Stimulated activated CD8-positive, alpha-beta memory T cell treated with anti-CD3 and anti-CD28 coated beads, Interleukin-15, amount 100 ng/mL, for 48 hours (primary cell): ENCODE measurements at places on chromosomes 1 and 21.

DNA sequence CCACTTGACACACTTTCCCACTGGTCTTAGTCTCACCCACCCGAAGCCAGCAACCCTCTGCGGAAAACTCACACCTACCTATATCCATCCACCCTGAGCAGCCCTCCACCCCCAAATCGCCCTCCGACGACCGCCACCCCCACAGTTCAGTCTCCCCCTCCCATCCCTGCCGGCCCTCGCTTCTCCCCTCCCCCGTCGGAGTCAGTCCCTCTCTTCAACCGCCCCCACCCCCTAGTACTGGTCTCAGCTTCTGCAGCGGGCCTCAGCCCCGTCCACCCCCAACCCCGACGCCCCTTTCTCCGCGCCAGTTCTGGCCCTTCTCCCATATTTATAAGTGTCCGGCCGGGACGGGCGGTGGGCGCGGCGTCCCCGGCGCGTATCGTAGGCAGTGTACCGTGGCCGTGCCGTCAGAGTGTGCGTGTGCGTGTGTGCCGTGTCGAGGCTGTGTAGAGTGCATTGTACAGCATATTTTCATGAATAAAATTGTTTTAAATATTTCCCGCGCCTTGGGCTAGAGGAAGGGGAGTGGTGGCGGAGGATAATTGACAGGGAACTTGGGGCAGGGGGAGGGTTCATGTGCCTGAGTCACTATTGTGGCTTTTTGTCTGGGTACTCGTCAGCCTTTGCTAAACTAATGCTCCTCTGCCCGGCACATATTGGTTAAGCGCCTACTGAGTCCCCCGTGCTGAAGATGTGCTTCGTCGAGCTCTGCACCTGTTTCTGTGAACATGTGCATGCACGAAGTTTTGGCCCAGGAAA lies 22.0 kb downstream of the FOXO6 start:
- no peak for DNase-seq

DNA sequence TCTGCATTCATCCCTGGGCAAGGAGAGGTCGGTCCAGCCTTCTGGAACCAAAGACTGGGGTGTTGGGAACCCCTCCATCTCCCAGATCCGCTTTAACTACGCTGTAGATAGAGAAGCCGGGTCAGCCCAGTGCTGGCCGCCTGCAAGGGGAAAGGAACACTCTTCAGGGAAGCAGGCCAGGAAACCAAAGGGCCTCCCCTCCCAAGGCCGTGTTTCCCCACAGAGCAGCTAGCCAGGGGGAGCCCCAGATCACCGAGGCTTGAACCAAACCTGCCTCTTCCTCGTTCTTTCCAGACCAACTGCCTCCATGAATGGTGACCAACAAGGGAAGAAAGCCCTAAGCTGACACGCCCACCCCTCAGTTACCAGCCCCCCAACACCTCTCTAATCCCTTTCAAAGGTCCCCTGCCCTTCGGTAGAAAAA lies 1.2 kb upstream of the CHD5 start:
- no peak for DNase-seq

DNA sequence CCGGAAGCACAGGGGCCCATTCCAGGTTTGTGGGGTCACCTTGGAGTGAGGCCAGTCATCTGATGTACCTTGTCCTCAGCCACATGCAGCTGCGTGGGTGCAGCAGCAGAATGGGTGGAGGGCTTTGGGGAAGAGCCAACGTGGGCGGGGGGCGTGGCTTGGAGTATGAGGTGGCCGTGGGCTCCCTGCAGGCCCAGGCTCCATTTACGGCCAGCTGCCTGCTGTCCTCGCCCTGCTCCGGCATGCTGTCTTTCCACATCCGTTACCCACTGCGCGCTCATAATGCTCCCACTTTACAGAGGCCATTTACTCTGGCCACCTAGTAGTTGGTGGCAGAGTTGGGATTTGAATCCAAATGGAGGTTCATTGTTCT lies 27.8 kb upstream of the TINAGL1 start:
- no peak for DNase-seq

- peak; percentile 79 for DNase-seq
Measured at GRCh38 chr1:114670083-114671010, 498 bp upstream of the DENND2C start.

DNA sequence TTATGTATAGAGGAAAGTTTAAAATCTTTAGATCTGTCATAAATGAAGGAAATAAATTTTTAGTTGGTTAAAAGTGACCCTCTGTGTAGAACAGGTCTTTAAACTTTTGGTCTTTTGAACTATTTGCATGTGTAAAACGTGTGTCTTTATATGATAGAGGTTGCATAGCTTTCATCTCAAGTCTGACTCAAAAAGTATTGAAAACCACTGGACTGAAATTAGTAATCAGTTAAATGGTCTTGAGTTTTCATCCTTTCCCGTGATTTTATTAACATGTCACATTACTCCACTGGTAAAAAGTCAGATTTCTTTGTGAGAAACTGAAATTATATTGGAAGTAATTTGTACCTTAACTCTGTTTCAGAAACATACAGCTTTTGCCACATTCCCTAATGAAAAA lies 1.8 kb downstream of the RNPC3 start:
- no peak for DNase-seq

- DNase-seq, result no peak
Measured at GRCh38 chr1:201000391-201000790, 23.1 kb downstream of the KIF21B start.

DNA sequence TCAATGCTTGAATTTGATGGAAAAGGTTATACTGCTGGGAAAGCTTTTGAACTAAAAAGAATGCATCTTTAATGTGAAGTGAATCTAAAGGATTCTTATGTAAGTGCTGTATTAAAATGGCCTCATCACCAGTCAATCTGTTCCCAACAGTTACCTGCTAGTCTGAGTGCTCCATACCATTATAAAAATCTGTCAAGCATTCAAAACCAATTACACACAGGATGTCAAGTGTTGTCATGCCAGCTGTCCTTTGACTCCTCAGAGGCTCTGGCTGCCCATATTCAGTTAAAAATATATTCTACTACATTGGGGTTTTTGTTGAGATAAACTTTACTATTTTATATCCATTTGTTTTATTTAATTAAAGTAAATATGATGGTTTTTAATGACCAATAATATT lies 1587.7 kb downstream of the AMY1C start:
- no peak for DNase-seq

- DNase-seq, result no peak
Measured at GRCh38 chr1:3940754-3941345, 40.8 kb upstream of the C1orf174 start.

GRCh38 chr1:176837708-176838107 lies 326.8 kb downstream of the ASTN1 start:
- no peak for DNase-seq

DNA sequence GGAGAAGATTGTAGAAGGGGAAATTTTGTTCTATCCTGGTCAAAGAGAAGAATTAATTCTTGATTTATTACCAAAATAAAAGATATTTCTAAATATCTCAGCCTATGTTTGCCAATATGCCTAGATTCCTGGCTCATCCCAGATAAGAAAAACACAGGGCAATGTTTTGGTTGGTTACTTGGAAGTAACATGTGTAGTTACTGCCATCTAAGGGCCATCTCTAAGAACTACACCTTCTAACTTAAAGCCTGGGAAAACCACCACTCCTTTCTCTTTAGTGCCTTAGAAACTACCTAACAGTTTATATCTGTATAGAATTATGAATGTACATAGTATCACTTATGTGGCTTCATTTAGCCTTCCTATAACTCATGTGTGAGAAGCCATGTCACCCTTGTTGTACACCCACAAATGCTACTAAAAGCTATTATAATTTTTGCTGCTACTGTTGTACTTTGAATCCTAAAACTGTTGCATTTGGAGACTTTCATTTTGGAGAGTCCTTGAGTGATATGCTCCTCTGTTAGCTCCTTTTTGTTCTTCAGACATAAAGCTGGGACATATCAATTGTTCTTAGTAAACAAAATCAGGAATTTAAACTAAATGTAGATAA lies 4.5 kb downstream of the AIM2 start:
- no peak for DNase-seq

GRCh38 chr1:23460519-23460918 lies 23.5 kb downstream of the ASAP3 start:
- DNase-seq, result no peak

DNA sequence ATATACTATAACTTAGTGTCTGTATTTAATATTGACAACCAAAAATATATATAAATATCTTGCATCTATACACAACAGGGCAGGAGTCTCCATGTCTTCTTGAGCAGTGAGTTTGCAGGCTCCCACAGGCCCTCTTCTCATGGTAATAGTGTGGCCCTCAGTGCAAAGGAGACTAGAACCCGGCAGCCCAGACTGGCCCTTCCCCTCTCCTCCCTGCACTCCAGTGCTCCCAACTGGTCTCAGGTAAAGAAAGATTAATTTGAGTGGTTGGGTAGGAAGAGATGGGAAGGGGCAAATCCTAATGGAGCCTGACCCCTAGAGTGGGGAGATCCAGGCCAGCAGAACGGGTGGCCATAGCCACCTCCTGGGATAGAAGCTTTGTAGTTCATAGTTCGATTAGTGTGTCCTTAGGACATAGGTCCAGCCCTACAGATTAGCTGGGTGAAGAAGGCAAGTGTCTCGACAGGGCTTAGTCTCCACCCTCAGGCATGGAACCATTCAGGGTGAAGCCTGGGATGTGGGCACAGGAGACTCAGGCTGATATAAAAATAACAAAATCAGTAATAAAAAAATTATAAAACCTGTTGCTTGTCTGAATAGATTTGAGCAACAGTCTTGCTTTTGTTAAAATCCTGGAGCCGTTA lies 32.3 kb downstream of the SLC2A1 start:
- DNase-seq, result no peak

DNA sequence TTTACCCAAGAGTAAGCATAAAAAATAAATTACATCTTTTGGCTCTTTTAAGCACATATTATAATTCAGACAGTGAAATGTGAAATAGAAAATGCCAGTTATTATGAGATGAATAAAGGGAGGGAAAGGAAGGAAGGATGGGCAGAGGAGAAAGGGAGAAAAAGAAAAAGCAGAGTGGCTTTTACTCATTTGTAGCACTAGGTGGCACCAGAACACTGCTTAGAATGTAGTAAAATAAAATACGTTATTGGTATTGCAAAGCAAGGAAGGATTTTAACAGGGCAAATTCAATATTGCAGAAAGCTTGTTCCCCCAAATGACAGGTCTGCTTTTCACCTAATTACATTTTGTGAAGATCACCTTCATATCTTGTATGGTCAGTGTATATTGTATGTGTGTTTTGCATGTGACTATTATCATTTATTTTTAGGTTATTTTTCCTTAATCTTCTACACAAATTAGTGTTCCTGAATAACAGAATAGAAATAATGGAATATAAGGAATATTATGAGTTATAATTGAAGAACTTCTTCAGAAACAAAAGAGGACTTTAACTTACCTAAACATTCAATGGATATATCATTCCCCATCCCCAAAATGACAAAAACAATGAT lies 9.1 kb upstream of the PCNX2 start:
- no peak for DNase-seq

GRCh38 chr1:181989261-181989920 lies 72.1 kb downstream of the ZNF648 start:
- DNase-seq, result no peak

DNA sequence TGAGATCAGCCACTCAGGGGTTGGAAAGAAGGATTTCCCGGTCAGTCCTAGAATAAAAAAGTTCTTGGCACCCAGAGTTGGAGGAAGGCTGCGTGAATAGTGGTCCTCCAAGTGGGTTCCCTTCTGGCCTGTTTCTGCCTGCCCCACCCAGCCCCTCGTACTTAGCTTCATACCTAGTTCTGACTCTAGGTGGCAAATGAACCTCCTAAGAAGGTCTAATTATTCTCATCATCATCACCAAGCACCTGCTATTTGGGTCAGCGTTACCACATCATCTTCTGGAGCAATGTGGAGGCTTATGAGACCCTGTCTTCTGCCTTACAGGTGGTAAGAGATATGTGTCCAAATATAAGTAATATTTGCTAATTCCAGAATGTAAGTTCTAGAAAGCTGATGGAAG lies 35.9 kb upstream of the NFASC start:
- no peak for DNase-seq

GRCh38 chr1:150127868-150128267 lies 21.8 kb upstream of the PLEKHO1 start:
- peak; percentile 26 for DNase-seq

GRCh38 chr1:80059940-80060339 lies 1053.4 kb upstream of the ADGRL4 start:
- no peak for DNase-seq

GRCh38 chr1:244958593-244958992 lies 94.2 kb upstream of the HNRNPU start:
- DNase-seq, result no peak

DNA sequence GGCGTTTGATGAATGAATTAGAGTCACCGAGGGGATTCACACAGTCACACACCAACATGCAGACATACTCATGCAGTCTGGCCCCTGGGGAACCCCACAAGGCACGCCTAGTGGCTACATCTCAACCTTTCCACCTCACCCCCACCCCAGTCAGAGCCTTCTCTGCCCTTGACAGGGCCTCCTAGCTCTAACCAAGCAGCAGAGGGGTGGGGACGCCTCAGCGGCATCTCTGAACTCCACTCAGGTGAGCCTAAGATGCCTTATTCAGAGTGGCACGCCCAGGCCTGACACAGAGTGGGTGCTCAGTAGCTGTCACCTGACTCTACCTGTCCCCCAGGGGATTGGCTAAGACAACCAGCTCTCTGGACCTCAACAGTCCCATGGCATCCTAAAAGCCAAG lies 3.7 kb upstream of the SDC3 start:
- DNase-seq, result peak; percentile 19

- no peak for DNase-seq
Measured at GRCh38 chr1:54607821-54608565, 15.3 kb downstream of the FAM151A start.

DNA sequence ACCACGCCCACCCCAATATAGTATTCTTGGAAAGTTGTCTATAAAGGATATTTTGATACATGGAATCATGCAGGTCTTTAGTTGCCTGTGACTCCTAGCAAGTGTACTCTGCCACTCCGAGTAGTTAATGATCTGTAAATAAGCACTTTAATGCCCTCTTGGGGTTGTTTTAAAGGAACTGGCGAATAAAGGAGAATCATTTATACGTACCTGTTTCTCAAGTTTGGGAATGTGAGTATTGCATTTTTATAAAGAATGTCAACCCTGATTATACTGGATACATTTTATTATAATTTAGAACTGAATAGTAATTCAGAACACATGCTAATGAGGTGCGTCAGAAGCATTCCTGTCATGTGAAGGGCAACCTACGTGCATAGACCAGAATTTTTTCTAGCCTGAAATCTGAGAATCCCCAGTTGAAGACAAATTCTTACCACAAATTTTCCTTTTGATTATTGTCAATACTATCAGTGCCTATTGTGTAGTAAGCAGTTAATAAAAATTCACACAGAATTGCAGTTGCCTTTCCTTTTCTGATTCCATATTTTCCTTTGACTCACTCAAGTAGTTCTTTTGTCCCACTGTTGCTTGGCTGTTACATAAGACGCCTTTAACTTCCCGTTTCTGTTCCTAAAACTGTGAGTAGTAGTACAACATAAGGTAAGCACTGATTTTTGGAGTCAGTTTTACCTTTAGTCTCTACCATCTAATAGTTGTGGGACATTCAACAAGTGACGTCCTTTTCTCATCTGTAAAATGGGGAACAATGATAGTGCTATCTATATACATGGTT lies 5.1 kb downstream of the AHCYL1 start:
- no peak for DNase-seq
